ENCODE measurements at places on chromosomes 2 and 18. TPM values are rescaled to one million over a fixed set of nuclear protein-coding genes. Genes with fewer than 3 reads are reported as not detected.

The SLC19A3 gene
- 2.0 TPM for total RNA-seq

The HDAC4 gene
- total RNA-seq: 106 TPM

The MAPK4 gene
- total RNA-seq: 16.1 TPM

The MTLN gene
- total RNA-seq: 128 TPM

The MAP3K2 gene
- total RNA-seq: 47.8 TPM

The SERPINB10 gene
- not detected for total RNA-seq

The FAM237A gene
- total RNA-seq: not detected

The ATP6V1C2 gene
- total RNA-seq: not detected

The CD226 gene
- 0.36 TPM for total RNA-seq

The KDSR gene
- 33.2 TPM for total RNA-seq

The MRO gene
- total RNA-seq: 2.5 TPM
